ENCODE measurements at places on chromosomes 2 and 18.
A peak's percentile ranks its signal among the peaks of the same experiment; 100 is the strongest.

DNA sequence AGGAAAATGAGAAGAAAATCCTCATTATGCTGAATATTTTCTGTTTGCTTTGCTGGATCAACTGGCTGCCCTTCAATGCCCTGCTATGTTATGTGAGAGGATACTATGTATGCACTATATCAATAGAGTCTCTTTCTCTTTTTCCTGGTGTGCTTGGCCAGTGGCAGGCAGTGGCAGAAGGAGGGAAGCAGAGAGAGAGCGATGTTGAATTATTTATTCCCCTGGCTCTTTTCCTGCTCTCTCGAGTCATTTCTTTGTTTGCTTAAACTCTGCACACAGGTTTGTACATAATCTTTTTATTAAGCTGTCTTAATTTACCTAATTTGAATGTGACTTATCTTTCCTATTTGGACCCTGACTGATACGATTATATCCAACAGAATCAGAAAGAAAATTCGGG lies 1727.3 kb downstream of the SUCLG1 start:
- DNase-seq, result no peak

DNA sequence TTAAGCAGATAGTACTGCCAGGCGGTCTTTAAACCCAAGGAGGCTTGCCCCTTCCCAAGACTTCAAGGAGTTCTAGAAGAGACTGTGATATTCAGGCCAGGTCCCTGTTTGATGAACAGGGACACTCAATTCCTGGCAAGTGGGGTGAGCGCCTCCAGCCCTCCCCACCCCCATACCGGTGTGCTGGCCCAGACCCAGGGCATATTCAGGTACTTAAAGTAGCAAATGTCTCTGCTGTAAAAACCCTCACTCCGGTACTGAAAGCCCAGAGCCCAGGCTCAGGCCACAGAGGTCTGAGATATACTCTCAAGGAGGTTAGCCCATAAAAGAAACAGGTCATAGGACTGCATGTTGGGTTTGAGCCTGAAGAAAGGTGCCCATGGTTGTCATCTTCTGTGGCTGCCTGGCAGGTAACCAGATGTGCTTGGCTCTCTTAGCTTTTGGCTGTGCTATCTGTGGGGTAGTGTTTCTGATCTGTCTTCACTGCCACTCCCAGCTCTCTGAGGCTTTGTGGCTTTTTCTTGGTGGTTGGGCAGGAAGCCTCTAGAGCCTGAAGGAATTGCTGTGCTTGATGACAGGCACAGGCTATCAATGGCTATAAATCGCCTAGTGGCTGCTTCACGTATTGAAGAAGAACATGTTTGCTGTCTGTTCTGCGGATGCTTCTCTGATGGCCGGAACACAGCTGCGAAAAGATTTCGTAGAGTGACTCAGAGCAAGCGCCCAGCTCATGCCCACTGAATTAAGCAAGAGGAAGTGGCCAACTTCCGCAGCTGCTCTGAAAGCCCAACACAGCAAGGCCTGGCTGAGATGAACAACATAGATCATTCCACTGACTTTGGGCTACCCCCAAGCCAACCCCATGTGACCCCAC lies 63.3 kb upstream of the ALPP start:
- no peak for DNase-seq

DNA sequence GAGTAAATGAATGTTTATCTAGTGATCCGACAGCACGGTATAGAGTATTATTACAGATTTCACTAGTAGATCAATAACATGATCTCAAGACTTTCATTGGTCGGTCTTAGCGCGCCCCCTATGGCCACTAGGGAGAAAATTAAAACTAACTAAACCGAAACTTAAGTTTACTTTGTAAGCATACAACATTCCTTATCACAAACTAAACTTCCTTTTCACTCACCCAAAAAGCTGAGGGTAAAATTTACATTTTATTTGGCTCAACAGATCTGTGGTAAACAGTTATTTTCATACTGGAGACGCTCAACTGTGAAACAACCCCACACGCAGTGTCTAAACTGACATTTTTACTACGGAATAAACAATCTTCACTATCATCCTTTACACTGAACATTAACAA lies 215.6 kb upstream of the MAP2 start:
- DNase-seq, result no peak

- no peak for DNase-seq
Measured at GRCh38 chr2:158586491-158586890, 129.7 kb downstream of the PKP4 start.

DNA sequence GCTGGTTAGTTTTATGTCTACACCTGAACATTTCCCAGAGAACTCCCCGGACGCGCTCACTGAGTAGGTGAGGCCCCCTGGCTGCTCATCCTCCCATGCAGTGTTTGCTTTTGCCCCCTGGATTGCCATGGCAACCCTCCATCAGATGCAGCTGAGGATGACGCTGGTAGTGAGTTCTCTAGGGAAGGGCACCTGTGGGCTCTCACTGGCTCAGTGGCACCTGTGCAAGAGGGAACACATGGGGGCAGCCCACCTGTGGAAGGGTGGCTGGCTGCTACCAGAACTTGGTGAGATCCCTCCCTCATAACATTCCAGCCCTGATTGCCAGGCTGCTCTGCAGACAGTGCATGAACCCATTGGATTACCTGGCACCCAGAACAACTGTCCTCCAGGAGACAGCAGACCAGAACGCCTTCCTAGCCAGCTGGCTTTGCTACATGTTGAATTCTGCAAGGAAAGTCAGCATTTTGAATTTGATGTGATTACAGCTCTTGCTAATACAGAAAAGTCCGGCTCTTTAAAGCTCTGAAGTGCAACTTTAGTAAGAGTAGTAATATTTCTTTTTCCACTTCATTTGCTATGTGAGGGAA lies 21.7 kb downstream of the COA5 start:
- no peak for DNase-seq

DNA sequence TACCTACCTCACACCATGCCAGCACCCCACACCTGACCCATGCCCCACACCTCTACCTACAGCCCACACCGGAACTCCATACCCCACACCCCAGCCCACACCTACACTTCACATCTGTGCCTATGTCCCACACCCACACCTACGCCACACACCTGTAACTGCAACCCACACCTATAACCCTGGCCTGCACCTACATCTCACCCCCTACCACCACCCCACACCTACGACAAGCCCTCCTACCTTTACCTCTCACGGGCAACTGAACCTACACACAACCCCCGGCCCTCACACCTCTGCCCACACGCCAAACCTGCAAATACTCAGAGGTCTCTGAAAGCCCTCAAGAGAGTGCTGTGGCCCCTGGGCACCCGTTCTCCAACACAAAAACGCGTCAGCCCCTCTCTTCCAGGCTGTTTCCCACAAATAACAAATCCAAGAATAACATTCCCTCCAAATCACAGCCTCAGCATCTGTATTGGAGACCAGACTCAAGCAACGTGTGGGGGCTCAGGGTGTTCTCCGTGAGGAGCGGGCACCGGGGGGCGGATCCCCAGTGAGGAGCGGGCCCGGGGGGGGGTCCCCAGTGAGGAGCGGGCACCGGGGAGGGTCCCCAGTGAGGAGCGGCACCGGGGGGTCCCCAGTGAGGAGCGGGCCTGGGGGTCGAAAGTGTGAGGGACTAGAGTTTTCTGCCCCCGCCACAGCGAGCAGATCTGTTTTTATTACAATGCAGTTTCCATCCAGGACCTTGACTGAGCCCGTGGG lies 33.4 kb downstream of the SLC66A2 start:
- DNase-seq, result no peak

GRCh38 chr2:96685577-96686459 lies 43.3 kb downstream of the FER1L5 start:
- DNase-seq, result peak; percentile 78

- no peak for DNase-seq
Measured at GRCh38 chr18:29002747-29003146, 825.8 kb upstream of the CDH2 start.

- DNase-seq, result no peak
Measured at GRCh38 chr18:37395631-37396030, 170.0 kb downstream of the CELF4 start.

GRCh38 chr2:166042768-166043390 lies 84.9 kb downstream of the SCN1A start:
- no peak for DNase-seq

DNA sequence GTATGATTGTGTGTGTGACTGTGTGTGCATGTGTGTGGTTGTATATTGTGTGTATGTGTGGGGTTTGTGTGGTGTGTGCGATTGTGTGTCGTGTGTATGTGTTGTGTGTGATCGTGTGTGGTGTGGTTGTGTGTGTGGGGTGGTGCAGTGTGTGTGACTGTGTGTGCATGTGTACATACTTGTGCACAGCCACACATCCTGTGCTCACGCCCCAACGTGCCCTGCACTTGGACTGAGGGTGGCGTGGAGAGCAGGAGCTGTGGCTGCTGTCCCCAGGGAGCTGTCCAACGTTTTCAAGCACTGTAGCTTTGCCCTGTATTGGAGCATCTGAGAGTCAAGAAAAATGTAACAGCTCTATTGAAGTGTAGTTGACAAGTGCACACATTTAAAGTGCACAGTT lies 243.2 kb upstream of the HDAC4 start:
- no peak for DNase-seq

GRCh38 chr2:88811233-88811632 lies 119.8 kb downstream of the RPIA start:
- DNase-seq, result no peak

GRCh38 chr2:54290356-54291025 lies 34.5 kb upstream of the TSPYL6 start:
- no peak for DNase-seq

DNA sequence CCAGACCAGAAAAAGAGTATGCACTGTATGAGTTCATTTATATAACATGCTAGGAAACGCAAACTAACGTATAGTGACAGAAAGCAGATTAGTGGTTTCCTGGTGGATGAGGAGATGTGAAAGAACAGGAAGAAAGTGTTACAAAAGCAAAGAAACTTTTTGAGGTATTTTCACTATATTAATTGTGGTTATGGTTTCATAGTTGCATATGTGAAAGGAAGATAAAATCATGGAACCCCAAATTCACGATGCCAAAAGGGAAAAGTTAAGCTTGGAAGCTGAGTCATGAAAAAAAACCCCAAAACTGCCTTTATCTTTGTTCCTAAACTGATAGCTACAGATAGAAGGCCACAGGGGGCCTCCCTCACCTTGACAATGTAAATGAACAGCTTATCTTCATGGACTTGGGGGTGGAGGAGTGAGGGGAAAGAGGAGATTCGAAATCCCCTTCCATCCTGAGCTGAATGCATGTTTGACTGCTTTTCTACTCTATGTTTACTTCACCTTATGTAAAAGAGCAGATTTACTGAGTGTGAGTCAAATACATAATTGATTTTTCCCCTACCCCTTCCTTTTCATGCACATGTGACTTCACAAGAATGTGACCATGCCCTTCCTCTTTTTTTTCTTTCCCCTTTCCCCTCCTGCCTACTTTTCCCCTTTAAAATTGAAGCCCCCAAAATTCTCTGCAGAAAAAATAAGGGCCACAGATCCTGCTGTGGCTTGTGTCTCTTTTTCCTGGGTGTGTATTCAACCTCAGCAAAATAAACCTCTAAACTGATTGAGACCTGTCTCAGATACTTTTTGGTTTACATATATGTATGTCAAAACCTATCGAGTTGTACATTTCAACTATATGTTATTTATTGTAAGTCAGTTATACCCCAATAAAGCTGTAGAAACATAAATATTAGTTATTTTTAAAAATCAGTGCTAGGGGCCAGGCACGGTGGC lies 100.1 kb upstream of the TLK1 start:
- DNase-seq, result no peak

DNA sequence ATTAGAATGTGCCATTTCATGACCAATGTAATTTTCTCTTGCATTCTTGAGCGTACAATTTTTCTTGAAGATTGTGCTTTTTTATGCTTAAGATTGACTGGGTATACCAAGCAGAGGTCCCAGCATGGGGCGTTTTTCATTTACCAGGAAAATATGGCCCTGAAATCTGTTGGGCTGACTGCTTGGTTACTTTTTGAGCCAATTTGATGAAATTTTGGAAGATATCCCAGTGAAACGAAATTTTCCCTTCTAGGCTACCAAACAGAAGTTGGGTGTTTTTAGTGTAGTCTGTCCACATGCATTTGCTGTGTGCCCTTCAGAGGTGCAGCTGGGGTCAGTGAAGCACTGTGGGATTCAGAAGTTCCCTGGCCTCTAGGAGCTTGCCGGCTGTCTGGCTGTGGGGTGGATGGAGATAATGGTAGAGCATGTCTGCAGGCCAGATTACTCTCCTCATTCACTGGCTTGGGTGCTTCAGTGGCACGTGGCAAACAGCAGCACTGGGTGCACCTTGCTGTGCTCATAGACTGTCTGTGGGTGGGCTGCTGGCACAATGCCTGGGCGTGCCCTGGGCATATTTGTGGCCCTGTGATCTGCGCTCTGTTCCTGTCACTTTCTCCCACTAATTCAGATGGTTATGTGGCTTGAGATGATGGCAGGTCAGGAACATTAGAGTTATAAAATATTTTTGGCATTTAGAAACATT lies 73.3 kb downstream of the LDLRAD4 start:
- DNase-seq, result no peak

- DNase-seq, result no peak
Measured at GRCh38 chr18:35110554-35111485, 69.6 kb downstream of the MAPRE2 start.

- DNase-seq, result no peak
Measured at GRCh38 chr2:187554011-187554703, at the start of gene TFPI. TFPI (minus strand) TSS chr2:187554435; CDS start chr2:187503768, 50,667 bp downstream.

DNA sequence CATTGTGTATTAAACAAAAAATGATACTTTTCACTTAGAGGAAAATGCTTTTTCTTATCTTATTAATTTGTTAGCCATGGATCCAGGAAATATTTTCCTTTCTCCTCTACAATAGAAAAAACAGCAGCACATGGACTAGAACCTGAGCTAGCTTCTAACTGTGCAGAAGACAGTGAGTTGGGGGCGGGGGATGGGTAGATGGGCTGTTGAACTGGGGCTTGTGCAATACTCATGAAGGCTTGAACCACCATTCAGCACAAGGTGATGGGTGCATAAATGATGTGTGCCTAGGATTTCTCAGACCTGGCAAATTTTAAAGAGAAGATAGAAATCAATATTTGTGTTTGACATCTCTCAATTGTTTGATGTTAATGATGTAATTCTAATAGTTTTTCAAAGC lies 42.0 kb downstream of the COL5A2 start:
- DNase-seq, result no peak

- DNase-seq, result no peak
Measured at GRCh38 chr2:177295484-177295883, 31.0 kb upstream of the NFE2L2 start.

DNA sequence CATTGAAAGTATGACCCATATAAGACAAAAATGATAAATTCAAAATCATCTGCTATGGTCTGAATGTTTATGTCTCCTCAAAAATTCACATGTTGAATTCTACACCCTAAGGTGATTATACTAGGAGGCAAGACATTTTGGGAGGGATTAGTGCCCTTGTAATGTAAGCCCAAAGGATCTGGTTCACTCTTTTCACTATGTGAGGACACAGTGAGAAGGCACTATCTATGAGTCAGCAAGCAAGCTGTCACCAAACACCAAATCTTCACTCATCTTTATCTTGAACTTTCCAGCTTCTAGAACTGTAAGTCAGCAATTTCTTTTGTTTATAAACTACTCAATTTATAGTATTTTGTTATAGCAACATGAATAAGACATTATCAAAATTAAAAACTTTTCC lies 284.7 kb upstream of the ZC3H15 start:
- DNase-seq, result no peak

- DNase-seq, result no peak
Measured at GRCh38 chr2:72098935-72099334, 48.7 kb downstream of the CYP26B1 start.

- DNase-seq, result no peak
Measured at GRCh38 chr18:51077217-51077616, 47.2 kb downstream of the SMAD4 start.

- no peak for DNase-seq
Measured at GRCh38 chr2:27018142-27018541, 14.6 kb upstream of the TMEM214 start.

GRCh38 chr2:232137356-232138147 lies 176.0 kb downstream of the DIS3L2 start:
- DNase-seq, result no peak

GRCh38 chr2:160324917-160325316 lies 124.8 kb upstream of the ITGB6 start:
- no peak for DNase-seq
